ENCODE measurements at places on chromosomes 4 and X. TPM values are rescaled to one million over a fixed set of nuclear protein-coding genes. Genes with fewer than 3 reads are reported as not detected.

GRCh38 chr4:26233350-26233749, 87.5 kb upstream of the RBPJ start:
- no peak for DNase-seq

The MAGEA2 gene
- total RNA-seq, result not detected

- DNase-seq, result no peak
These were observed 213.2 kb upstream of the ZFP42 start for GRCh38 chr4:187782286-187782824.

The CFI gene
- total RNA-seq, result 27.7 TPM

The CTBP1 gene
- total RNA-seq, result 130 TPM

DNA sequence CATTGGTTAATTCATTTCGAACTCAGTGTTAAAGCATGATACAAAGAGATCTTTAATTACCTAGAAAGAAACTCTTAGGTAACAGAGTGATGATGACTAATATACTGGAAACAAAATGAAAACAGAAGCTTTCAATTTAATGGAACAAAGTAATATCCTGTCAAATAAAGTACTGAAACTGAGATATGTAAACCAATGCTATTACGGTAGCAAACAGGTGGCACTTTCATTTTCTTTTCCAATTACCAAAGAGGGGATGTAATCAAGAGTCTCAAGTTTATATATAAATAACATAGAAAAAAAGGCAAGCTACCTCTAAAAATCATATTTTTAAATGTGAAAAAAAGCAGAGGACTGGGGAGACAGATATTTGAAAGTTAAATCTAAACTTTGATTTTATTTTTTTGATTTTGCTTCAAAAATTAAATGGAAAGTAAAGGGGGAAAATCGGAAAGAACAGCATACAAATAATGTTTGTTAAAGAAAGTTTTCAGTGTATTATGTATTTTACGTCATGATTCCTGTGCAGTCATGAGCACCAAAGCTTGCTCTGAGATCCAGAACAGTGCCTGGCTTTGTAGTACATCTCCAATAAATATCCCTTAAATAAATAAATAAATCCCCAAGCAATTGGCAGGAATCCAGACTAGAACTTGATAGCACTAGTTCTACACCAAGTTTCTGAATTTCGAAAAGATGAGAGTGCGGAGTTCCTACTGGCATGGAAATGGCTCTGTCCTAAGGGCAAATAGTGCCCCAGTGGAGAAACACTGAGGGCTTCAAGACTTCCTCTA, 25.0 kb upstream of the RAPGEF2 start:
- no peak for DNase-seq

The TCEAL7 gene
- not detected for total RNA-seq

The HADH gene
- total RNA-seq, result 47.9 TPM

GRCh38 chrX:24248042-24248441, 65.8 kb downstream of the SUPT20HL2 start:
- no peak for DNase-seq

GRCh38 chr4:110088670-110089069, 109.7 kb downstream of the ELOVL6 start:
- DNase-seq, result no peak

GRCh38 chrX:153669174-153669890, 4.3 kb downstream of the PNCK start:
- DNase-seq, result peak; percentile 31

The LRAT gene
- 7.0 TPM for total RNA-seq

The USP11 gene
- total RNA-seq, result 72.0 TPM

DNA sequence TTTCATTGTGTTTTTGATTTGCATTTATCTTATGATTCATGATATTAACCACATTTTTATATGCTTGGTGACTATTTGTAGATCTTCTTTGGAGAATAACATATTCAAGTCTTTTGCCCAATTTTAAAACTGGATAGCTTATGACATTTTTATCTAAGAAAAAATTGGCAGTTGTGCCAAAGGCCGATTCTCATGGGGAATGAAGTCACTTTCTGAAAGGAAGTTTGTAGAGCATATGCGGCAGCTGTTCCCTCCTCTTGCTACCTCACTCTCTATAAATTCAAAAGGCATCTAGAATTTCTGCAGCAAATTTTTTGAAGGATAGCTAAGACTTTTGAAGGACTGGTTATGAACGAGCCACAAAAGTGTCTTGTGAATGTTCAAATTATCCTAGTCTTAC, 2353.5 kb downstream of the ARAP2 start:
- DNase-seq, result no peak

The COL4A6 gene
- total RNA-seq, result 0.15 TPM

DNA sequence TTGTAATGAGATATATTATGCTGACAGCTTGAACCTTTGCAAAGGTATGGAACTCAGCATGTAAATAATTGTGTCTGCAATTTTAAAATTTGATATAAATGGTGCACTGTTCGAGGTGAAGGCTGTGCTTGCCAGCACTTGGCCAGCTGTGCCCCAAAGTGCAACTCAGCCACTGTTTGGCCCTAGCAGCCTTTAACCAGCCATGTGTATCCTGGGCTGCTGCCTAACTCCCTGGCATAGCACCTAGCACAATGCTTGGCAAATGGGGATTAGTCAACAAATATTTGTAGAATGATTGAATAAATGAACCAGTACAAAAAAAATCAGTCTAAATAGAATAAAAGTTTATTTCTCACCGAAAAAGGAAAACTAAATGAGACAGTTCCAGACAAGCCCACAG, 83.8 kb upstream of the ZIC3 start:
- no peak for DNase-seq

The KIT gene
- not detected for total RNA-seq

The LRIT3 gene
- total RNA-seq, result 0.09 TPM

- DNase-seq, result no peak
These were observed 408.7 kb upstream of the PITX2 start for GRCh38 chr4:111031596-111031995.

DNA sequence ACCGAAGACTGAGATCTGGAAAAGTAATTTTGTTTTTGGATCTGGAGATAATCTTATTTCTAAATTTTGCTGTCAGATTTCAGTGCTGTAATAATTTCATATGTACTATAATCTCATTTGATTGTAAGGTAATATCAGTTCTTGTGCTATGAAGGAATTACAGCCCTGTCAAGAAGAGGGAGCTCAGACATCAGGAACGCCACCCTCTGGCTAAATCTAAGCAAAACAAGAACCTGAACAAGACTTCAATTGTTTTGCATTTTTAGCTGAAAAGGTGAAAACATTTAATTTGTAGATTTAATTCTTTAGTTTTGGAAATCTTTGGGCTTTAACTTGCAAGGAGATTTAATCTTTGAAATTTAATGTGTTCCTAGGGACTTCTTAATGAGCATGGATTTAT, 525.4 kb upstream of the HS3ST1 start:
- DNase-seq, result peak; percentile 22

The TIMP1 gene
- 143 TPM for total RNA-seq

GRCh38 chr4:14182148-14182547, 554.6 kb upstream of the BOD1L1 start:
- DNase-seq, result no peak

GRCh38 chrX:63466690-63467089, 115.6 kb upstream of the SPIN4 start:
- DNase-seq, result no peak
